Stimulated activated naive CD8-positive, alpha-beta T cell treated with anti-CD3 and anti-CD28 coated beads, Interleukin-15, Interleukin-2, amounts not matched to agents 100 U/mL and 50 U/mL, for 24 hours (primary cell): ENCODE measurements at places on chromosomes 13 and 19.

DNA sequence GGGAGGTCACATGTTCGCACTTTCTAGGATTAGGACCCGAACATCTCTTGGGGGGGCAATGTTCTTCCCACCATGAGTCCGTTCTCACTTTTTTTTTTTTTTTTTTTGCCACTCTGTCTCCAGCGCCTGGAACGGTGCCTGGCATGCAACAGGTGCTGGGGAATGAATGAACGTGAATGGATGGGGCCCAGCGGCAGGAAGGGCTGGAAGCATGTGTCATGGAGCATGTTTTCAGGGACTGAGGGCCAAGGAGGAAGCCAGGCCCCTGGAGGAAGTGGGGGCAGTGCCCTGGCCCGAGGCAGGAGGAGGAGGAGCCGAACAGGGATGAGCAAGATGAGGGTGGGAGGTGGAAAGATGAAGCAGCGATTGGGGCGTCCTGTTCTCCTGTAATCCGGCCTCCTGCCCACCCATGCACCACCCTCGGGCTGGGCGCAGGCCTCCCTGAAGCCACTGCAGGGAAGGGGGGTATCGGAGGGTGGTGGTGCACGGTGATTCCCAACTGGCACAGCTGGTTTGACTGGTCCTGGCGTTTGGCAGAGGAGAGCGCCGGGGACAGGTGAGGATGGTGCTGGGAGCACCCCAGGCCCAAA is 8.8 kb upstream of the SULT2B1 start:
- DNase-seq: no peak

GRCh38 chr19:13839130-13839937 is 37.6 kb upstream of the NANOS3 start:
- DNase-seq: peak; percentile 91

DNA sequence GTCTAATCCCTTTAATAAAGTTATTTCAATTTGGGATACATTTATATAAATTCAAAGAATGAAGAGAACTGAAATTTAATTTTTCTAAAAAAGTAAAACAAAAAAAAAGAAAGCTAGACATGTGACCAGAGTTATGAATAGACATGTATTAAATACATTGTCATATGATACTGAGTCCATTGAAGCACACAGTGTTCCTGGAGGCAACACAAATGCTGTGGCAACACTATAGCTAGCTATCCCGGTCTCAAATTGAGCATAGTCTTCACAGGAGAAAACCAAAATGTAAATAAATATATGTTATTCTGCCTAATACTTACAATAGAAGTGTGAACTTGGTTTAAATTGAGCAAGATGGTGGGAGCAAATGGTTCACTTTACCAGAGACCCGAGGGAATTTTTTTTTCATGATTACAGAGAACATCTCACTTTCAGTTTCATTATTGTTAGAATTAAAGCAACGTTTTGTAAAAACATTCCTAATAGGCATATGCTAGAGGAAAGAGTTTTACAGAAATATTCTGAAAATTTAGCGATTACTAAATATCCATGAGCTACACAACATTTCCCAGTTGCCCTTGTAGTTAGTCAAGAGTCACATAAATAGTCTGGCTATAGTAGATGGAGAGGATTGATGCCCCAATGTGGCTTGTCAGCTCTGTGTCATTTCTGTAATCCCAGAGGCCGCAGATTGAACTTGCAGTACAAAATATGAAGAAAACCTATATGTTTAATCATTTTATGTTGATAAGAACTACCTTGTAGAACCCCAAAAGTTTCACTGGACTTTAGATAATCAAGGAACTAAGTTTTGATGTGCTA is 775.7 kb upstream of the SPRY2 start:
- DNase-seq: no peak

DNA sequence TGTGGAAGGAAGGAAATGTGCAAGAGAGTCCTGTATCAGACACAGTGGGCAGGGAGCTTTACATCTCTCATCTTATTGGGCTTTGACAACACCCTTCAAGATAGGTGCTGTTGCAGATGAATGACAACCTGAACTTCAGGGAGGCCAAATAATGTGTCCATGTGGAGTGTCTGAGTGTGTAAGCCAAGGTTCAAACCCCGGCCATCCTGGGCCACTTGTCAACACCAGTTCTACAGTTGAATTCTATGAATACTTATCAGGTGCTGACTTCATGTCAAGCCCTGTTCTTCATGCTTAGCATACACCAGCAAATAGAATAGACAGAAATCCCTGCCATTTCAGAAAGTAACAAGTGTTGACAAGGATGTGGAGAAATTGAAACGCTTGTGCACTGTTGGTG is 354.4 kb downstream of the KCNRG start:
- no peak for DNase-seq

- DNase-seq: no peak
Observed at GRCh38 chr13:33348366-33348765, 62.8 kb upstream of the STARD13 start.

DNA sequence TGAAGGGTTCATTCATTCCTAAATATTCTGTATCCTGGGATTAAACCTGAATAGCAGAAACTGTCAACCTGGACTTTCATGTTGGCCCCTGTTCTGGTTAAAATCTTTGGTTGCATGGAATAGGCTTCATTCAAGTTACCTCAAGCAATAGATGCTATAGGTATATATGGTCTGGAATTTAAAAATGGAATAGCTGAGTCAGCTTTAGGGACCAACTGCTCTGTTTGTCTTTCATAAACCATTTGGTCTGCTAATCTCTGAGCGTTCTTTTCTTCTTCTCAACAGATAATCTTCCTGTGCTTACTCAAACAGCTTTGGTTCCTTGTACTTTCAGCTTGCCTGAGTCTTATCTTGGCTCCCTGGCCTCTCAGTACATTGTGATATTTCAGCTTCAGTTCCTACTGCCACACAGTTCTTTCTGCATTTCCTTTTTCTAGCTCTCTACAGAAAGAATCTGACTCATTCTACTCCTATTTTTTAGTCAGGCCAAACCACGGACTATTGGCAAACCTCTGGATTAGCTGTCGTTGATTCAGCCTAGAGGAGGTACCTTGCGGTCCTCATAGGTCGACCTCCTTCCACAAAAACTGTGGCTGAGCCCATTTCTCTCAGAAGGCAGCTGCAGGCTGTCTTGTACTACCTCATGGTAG is 35.9 kb upstream of the MAB21L1 start:
- no peak for DNase-seq

- no peak for DNase-seq
Observed at GRCh38 chr19:6616011-6616410, 25.1 kb upstream of the CD70 start.

- DNase-seq: peak; percentile 9
Observed at GRCh38 chr13:45807520-45808099, 43.9 kb downstream of the SIAH3 start.

GRCh38 chr19:55504252-55504603 is 16.0 kb downstream of the SSC5D start:
- no peak for DNase-seq

DNA sequence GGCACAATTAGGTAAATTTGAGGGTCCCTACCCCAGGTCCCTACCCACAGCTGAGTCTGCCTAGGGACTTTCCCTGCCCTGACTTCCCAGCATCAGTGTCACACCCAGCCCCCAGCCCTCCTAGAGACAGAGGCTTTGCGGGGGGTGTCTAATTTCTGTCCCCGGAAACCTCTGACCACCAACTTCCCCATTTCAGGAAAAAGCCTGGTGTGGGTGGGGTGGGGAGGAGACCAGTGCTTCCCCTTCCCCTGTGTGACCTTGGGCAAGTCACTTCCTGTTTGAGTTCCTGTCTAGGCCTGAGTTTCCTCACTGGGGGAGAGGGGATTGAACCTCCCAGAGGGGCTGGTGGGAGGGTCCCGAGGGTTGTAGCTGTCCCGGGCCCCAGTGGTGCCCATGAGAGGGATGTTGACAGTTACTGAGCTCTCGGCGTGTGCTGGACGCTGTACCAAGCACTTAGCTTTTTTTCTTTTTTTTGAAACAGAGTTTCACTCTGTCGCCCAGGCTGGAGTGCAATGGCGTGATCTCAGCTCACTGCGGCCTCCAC is 7.9 kb downstream of the VASP start:
- DNase-seq: peak; percentile 53

- DNase-seq: no peak
Observed at GRCh38 chr13:114045113-114045735, 71.3 kb upstream of the C13orf46 start.

GRCh38 chr19:54707962-54708361 is 16.3 kb upstream of the KIR3DL3 start:
- DNase-seq: no peak

DNA sequence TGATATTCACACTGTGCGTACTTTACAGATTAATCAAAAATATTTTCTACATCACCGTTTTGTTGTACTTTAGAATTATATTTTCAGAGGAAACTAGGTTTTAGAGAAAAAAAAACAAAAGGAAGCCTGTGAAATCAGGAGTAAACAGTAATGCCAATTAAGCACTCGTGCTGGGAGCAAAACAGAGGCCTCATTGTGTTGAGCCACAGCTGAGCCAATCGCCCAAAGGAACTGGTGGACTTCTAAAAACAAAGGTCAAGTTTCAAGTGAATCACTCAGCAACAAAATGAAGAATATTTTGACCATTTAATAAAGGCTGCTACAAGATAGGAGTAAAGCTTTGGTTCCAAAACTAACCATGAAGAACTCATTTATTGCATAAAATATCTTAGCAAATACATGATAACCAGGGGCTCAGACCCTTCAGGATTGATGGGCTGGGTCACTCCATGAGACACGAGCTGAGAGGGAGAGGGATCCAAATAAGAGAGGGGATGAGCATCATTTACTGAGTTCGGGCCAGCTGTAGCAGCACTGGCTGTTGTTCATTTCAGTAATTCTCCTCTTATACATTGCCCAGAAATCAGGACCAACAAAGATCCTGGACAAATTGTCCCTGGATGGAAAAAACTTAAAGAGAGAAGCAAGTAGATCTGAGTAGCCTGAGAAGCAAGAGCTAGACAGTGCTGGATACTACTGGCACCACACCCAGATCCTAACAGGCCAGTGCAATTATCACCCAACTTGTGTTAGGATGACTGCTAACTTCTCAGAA is 8.3 kb upstream of the NALCN start:
- no peak for DNase-seq

DNA sequence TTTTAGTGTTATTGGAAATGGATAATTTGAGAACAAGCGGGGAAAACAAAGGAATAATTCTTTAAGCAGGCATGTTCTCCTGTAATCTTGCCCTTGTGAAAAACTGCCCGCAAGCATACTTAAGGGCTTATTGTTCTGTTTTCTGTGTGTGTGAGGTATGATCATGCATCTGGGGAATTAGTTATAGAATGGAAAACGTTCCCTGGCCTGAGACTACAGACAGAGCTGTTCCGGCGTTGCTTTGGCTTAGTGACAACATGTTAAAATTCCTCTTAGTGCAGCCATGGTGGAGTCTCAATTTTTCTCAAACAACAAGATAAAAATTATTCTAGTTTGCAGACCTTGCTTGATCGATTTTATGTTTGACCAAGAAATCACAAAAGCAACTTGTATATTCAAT is 560.2 kb upstream of the SPRY2 start:
- no peak for DNase-seq

- DNase-seq: peak; percentile 38
Observed at GRCh38 chr19:16470911-16471811, 609 bp downstream of the EPS15L1 start.

- no peak for DNase-seq
Observed at GRCh38 chr13:41408121-41408520, 49.2 kb upstream of the RGCC start.

GRCh38 chr13:34867590-34867989 is 74.5 kb upstream of the NBEA start:
- DNase-seq: no peak

GRCh38 chr13:26989957-26990713 is 181.5 kb downstream of the USP12 start:
- DNase-seq: no peak

GRCh38 chr19:35754370-35755130 is 2.3 kb downstream of the HSPB6 start:
- no peak for DNase-seq

GRCh38 chr13:60201286-60201685 is 37.6 kb upstream of the DIAPH3 start:
- DNase-seq: no peak

DNA sequence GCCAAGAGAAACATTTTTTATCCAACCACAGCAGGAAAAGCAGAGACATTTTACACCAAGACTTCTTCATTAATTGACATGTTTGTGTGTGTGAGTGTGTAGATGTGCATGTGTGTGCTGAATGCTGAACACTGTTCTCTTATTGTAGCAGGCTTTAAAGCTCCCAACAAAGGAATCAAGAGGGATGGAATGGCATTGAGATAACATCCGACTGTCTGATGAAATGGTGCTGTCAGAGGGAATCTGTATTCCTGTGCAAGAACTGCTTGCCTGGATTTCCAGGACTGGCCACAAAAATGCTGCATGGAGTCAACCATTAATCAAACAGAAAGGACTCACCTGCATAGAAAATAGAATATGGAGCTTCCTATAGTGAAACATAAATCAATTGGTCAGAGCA is 354.0 kb downstream of the UQCRFS1 start:
- DNase-seq: no peak

GRCh38 chr13:33806470-33807248 is 11.3 kb upstream of the RFC3 start:
- DNase-seq: no peak

DNA sequence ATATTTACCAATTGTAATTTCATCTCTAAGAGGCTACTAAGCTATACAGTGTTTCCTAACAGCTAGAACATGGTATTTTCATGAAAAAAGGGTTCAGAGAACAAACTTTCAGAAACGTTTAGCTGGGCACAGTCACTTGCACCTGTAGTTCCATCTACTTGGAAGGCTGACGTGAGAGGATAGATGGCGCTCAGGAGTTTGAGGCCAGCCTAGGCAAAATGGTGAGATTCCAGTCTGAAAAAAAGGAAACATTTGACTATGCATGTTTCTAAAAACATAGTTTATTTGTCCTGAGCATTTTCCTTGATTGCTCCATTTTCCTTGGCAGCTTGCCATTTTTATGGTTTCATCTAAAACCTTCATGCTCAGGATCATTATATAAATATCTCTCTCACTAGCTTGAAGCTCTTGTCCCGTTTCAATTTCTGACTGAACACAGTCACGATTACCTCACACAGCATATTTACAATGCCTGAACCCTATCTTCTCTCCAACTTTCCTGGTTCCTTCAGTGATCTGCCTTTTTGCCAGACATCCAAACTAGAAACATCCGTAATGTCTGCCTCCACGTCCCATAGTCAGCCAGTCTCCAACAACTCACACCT is 200.8 kb downstream of the RGCC start:
- DNase-seq: no peak

DNA sequence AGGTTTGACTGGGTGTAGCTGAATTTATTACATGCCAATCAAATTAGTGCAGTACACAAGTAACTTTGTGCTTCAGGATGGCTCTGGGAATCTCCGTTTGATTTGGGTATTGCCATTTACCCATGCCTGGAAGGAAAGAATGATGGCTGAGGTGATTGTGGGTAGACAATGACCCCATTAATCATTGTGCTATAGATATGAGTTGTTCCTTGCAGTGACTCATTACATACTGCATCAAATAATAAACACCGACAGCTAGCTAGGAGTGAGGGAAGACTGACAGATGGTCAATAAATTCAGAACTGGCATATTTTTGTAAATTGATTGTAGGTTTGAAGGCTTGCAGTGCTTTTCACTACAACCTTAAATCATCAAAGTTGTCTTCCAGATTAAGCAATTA is 1069.5 kb downstream of the DIAPH3 start:
- no peak for DNase-seq
